ENCODE measurements at places on chromosomes 2 and 18. TPM values are rescaled to one million over a fixed set of nuclear protein-coding genes. Genes with fewer than 3 reads are reported as not detected.
A peak's percentile ranks its signal among the peaks of the same experiment; 100 is the strongest.

DNA sequence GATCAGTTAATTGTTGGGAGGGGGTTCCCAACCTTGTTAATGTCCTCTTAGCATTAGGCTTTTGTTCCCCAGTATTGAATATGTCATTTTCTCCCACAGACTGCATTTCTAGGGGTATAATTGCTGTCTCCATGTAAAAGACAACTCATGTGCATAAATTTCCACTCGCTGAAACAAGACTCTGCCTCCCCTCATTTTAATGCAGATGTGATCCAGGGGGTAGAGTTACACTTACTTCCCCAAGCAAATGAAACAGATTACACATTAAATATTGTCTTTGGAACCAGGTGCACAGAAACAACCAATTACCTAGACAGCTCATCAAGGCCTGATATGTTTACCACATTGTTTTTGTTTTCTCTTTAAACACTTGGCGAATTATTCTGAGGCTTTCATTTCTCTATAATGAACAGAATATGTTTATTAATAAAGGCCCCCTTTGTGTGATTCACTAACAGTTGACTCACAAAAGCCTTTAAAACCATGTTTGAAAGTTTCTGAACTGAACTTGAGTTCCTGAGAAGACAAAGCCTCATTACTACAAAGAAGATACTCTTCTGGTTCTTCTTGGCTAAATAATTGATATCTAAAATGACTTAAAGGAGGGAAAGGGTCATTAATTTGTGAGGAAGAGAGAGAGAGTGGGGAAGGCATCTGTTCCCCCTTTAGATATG is 15.0 kb upstream of the ACVR1 start:
- DNase-seq, result no peak

DNA sequence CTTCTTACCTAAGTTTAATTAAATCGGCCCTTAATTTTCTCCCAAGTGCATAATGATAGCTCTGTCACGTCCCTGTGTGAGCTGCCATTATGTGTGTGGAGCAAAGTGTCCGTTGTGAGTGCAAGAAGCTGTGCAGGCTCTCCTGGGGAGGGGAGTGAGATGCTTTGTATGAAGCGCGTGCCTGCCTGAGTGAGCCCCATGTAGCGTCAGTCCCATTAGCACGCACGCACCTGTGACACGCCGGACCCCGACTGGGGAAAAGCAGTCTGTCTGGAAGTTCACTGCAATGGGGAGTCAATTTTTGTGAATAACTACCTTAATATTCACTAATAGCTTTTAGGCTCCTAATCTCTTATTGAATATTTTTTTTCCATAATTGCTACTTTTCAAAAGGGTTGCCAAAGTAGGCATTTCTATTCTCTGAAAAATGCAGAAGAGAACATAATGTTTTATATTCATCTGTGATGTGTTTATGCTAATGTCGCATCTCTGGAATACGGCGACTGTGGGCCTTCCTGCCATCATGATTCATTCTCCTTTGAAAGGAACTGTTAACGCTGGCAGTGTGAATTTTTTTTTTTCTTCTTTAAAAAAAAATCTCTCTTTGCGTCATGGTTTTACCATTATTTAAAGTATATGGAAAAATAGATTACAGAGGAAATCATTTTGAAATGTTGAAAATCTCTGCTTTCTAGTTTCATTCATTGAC is 157.7 kb downstream of the COL4A4 start:
- DNase-seq, result no peak

DNA sequence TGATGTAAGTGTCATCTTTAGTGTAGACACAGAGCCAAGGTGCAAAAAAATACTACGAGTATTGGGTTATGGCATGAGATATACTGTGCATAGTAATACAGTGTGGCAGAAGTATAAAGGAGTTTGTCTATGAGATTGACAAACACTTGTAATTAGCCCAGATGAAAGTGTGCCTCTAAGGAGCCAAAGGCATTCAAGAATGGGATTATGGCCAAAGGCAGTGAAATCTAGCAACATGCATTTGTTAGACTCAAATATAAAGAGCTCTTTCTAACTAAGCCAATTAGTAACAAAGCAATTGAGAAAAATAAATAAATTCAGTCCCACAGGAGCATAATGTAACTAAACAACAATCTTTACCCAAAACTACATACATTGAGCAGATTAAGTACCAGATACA is 1761.8 kb downstream of the SUCLG1 start:
- DNase-seq, result no peak

DNA sequence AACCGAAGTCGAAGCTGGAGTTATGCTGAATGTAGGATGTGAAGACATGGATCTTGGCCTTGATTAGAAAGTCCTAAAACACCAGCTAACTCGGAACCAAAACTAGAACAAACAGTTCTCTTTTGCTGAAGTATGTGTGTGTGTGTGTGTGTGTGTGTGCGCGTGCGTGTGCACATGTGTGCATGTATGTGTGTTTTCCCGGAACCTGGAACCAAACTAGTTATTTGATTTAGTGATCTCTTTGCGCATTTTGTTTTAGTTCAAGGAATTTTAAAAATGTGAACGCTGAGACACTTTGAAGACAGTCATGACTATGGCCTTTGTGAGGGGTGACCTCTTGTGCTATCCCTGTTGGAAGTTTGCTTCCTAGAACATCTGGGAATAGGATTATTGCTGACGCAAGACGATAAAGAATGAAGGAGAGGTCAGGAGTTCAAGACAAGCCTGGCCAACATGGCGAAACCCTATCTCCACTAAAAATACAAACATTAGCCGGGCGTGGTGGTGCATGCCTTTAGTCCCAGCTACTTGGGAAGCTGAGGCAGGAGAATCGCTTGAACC is 23.8 kb downstream of the FHL2 start:
- peak; percentile 95 for DNase-seq

DNA sequence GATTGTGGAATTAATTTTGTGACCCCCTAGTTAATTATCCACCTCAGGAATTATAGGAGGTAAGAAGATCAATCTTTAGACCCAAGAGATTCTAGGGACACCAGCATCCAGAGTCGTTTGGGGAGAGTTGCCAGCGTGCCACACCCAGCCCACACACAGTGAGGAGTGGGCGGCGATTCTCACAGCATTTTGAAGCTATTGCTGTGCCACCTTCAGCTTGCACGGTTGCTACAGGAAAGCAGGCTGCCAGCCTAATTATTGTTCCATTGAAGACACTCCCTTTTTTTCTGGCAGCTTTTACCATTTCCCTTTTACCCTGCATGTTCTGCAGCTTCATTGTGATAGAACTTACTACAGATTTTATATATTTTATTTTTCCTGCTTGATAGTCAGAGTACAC is 13.1 kb upstream of the MYL12A start:
- no peak for DNase-seq

- DNase-seq, result no peak
These were observed 311.2 kb downstream of the LPIN1 start for GRCh38 chr2:12057436-12058166.

GRCh38 chr2:46568212-46569009 is 89.0 kb downstream of the TMEM247 start:
- DNase-seq, result no peak

GRCh38 chr18:48824231-48824970 is 126.4 kb downstream of the SMAD7 start:
- DNase-seq, result no peak

- peak; percentile 90 for DNase-seq
These were observed 1.6 kb downstream of the SESTD1 start for GRCh38 chr2:179263015-179263414.

DNA sequence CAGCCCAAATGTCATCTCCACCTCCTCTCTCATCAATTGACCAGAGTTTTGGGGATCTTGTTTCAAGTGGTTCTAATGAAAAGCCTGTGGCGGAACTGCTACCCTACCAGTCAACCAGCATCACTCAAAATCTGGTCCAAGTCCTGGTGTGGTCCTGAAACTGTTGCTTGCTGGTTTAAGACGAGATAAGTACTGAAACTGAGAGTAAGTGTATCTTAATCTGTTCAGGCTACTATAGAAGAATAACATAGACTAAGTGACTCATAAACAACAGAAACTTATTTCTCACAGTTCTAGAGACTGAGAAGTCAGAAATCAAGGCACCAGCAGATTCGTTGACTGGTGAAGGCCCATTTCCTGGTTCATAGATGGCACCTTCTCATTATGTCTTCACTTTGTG is 879 bp upstream of the GALNT5 start:
- peak; percentile 17 for DNase-seq

- no peak for DNase-seq
These were observed 465.4 kb upstream of the TNP1 start for GRCh38 chr2:217325251-217325650.

- DNase-seq, result no peak
These were observed 754.1 kb downstream of the DPP10 start for GRCh38 chr2:115196587-115196986.

GRCh38 chr2:67633212-67633856 is 236.2 kb downstream of the ETAA1 start:
- peak; percentile 66 for DNase-seq

DNA sequence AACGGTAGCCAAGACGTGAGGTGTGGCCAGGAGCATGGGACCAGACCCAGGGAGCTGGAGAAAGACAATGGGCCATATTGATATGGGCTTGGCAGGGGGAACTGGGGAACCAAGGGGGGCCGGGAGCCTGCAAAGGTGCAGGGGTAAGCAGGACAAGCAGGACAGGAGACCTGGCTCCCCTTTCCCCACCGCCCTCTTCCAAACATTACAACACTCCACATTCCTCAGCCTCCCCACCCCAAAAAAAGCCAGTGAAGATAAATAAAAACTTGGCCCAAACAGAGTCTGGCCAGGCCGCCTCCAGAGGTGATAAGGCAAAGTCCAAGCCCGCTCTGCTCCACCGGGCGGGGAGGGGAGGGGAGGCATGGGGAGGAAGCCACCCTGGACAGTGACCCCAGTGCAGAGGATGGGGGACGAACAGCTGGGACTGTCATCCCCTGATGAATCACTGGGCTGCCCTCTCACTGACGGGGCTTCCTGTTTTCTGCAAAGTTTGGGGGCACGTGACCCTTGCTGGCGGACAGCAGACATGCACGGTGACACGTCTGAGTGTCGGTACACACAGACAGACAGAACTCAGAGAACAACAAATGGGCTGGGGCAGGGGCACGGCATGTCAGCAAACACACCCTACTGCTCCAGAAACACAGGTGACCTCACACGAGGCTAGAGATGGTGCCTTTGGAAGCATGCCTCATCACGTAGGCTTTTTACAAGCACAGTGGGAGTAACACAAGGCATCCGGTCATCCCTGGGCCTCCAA is 100.2 kb downstream of the TNS1 start:
- DNase-seq, result peak; percentile 67

DNA sequence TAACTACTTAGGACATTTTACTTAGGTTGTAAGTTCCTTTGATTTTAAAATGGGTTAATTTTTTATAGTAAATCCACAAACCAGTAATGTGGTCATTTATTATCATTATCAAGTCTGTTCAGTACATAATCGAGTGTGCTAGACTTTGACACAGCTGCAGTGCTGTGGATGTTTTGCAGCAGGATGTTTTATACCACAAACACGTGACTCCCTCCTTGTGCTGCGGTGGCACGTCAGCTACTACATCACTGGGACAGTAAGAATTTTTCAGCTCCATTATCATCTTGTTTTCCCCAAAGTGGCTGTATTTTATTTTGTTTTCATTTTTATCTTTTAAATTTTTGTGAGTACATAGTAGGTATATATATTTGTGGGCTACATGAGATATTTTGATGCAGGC is 70.0 kb downstream of the ATP9B start:
- DNase-seq, result no peak

DNA sequence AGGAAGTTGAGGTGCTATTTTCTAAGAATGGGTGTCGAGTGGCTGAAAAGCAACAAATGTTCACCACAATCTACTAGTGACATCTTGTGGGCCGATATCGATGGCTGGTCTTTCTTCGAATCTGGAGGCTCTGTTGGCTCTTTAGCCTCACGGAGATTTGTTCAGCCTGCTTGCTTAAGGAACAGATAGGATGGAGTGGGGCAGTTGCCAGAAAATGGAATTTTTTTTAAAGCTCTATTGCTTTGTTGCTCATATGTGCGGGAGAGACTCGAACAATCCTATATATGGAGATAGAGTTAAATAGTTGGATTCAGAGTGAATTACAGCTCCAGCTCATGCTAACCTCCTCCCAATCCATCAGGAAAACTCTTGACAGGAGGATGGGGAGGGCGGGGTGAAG is 70.9 kb upstream of the LYPD6B start:
- DNase-seq, result peak; percentile 14

GRCh38 chr2:31267437-31268120 is 33.6 kb downstream of the EHD3 start:
- no peak for DNase-seq

DNA sequence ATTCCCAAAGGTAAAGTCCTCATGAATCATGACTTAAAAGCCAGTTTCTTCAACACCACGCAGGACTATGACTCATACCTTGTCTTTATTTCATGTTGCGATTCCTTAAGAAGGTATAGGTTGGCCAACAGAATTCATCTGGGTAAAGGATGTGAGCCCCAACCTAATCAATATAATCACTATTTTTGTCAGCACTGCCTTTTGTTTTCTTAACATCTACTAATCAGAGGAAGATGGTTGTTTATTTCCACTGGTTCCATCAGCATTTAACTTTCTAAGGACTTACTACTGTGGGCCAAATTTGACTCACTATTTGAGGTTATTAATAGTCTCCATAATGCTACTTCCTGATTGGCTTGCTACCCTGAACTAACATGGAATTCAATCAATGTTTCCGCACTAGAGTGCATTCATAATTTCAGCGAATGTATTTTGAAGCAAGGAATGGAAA is 78.6 kb downstream of the SCG2 start:
- peak; percentile 60 for DNase-seq

- DNase-seq, result no peak
These were observed 187.0 kb downstream of the HAUS1 start for GRCh38 chr18:46291149-46291548.

- DNase-seq, result no peak
These were observed 195.7 kb upstream of the GALNT5 start for GRCh38 chr2:157061799-157062198.

GRCh38 chr2:45134726-45135125 is 125.5 kb upstream of the SIX2 start:
- DNase-seq, result peak; percentile 65

GRCh38 chr2:3266925-3267867 is 110.4 kb downstream of the EIPR1 start:
- no peak for DNase-seq

- DNase-seq, result peak; percentile 17
These were observed 84.2 kb upstream of the CD302 start for GRCh38 chr2:159882130-159882745.

Gene EPAS1
- total RNA-seq, result 41.5 TPM

Gene UGT1A10
- 0.41 TPM for total RNA-seq

Gene CRYGA
- not detected for total RNA-seq

Gene SERPINB3
- total RNA-seq, result not detected

Gene WNT10A
- total RNA-seq, result not detected

Gene C2orf80
- total RNA-seq, result not detected

Gene STEAP3
- total RNA-seq, result 50.9 TPM

Gene STARD6
- not detected for total RNA-seq

Gene CGREF1
- 9.3 TPM for total RNA-seq

Gene USP34
- 130 TPM for total RNA-seq

Gene TXNDC2
- 0.16 TPM for total RNA-seq

Gene ALK
- 0.27 TPM for total RNA-seq

Gene SOX11
- not detected for total RNA-seq

Gene CMPK2
- total RNA-seq, result 11.0 TPM

Gene STPG4
- total RNA-seq, result not detected

Gene TMEM247
- total RNA-seq, result not detected

Gene CCDC68
- total RNA-seq, result 7.4 TPM

Data from fibroblast of the aortic adventitia (primary cell).